Uterus (tissue), 4 donors: ENCODE measurements at places on chromosomes 16 and 17.

DNA sequence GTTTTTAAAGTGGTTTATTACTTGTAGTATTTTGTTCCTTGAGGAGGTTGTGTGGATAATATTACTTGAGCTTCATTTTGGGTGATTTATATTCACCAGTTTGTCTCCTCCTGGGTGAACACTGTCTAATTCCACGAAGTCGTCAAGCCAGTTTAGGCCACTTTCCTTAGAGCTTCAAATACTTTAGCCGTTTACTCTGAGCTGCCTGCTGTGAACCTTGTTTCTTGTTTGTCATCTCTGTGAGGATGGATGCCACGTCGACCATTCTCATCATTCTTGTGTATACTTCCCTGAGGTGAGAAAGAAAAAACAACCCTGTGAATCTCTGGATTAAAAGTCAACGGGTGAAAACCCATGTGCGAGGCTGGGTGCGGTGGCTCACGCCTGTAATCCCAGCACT, 9.0 kb downstream of the KRT24 start:
- no peaks in the 10 kb centered on the region for H3K36me3 ChIP-seq
- H3K4me1 ChIP-seq = no peaks in the 10 kb centered on the region
- H3K27ac ChIP-seq = no peak overlapping the region
- no peaks in the 10 kb centered on the region for H3K27me3 ChIP-seq
- DNase-seq = no peak

DNA sequence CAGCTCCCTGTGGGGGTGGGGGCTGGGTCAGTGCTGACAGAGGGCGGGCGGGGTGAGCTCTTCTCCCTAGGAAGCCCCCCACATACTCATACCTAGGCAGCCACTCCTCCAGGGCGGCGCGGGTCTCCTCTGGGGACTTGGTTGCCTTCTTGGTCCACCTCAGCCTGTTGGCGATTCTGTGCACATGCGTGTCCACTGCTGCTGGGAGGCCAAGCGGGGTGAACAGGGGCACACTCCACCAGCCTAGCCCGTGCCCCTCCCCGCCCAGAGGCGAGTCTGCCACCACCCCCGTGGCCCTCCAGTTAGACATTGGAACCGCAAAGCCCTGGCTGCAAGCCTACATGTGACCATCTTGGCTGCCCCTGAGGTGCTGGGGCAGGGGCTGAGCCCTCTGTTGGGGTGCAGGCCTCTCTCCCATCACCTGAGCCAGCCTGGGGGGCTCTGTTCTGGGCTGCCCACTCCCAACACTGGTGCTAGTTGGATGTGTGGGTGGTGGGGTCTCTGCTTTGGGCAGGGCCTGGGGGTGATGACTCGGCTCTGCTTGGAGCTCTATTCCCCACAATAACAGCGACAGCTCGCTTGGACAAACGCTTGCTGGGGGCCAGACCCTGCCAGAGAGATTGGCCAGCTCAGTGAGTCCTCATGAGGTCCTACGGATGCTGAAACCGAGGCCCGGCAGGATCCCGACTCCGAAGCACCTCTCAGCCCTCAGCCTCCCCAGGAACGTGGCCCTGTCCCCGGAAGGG, 7.4 kb downstream of the NTHL1 start:
- no peak overlapping the region for H3K4me3 ChIP-seq
- peak overlapping the region; percentile 91 for H3K27ac ChIP-seq
- H3K27me3 ChIP-seq = no peaks in the 10 kb centered on the region
- DNase-seq = peak; percentile 34
- no peaks in the 10 kb centered on the region for H3K4me1 ChIP-seq

- no peak for DNase-seq
- H3K36me3 ChIP-seq = no peaks in the 10 kb centered on the region
- H3K4me1 ChIP-seq = no peaks in the 10 kb centered on the region
- H3K27ac ChIP-seq = no peak overlapping the region
- no peaks in the 10 kb centered on the region for H3K27me3 ChIP-seq
- no peak overlapping the region for H3K4me3 ChIP-seq
These were observed 13.2 kb upstream of the BAIAP2 start for GRCh38 chr17:81021531-81022343.

- DNase-seq = no peak
- H3K36me3 ChIP-seq = no peaks in the 10 kb centered on the region
- no peak overlapping the region for H3K27ac ChIP-seq
- no peaks in the 10 kb centered on the region for H3K4me1 ChIP-seq
These were observed 3.5 kb upstream of the CNEP1R1 start for GRCh38 chr16:50021544-50021943.

GRCh38 chr17:12415031-12415430, 250.7 kb upstream of the MYOCD start:
- no peak overlapping the region for H3K27ac ChIP-seq
- no peaks in the 10 kb centered on the region for H3K4me1 ChIP-seq
- no peak for DNase-seq
- H3K27me3 ChIP-seq = no peaks in the 10 kb centered on the region
- H3K36me3 ChIP-seq = no peaks in the 10 kb centered on the region

- no peaks in the 10 kb centered on the region for H3K36me3 ChIP-seq
- H3K27me3 ChIP-seq = no peaks in the 10 kb centered on the region
- no peak overlapping the region for H3K27ac ChIP-seq
- no peaks in the 10 kb centered on the region for H3K4me1 ChIP-seq
- H3K4me3 ChIP-seq = no peak overlapping the region
- no peak for DNase-seq
These were observed 920.9 kb upstream of the GOT2 start for GRCh38 chr16:59655031-59655430.

DNA sequence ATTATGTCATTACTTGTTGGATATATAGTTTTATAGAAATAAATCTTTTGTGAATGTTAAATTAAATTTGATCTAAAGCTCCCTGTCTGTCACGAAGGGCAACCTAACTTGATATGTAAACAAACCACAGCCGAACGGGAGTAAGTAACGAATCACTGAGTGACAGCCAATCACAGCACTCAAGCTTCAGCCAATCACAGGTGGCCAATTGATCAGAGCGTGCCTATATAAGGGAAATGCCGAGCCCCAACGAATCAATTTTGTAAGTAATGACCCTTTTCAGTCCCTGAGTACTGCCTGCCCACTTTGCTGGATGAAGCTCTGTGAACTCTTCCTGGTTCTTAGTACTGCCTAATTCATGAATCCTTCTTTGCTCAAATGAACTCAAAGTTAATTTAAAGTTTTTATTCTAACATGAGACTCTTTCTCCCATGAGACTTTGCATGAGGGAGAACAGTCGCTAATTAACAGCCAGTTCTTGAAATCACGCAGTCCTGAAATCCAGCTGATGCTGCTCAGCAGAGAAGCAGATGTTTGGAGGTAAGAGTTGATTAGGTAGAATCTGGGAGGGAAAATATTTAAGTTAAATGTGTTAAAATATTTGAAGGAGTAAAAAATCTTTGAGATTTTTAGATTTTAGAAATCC, 302.2 kb downstream of the CNTNAP4 start:
- no peak overlapping the region for H3K4me3 ChIP-seq
- H3K27me3 ChIP-seq = no peaks in the 10 kb centered on the region
- no peaks in the 10 kb centered on the region for H3K4me1 ChIP-seq
- no peak overlapping the region for H3K27ac ChIP-seq
- DNase-seq = no peak
